ENCODE measurements at places on chromosomes 1 and 21. TPM values are rescaled to one million over a fixed set of nuclear protein-coding genes. Genes with fewer than 3 reads are reported as not detected.

CDCA8 gene
- 19.2 TPM for polyA plus RNA-seq

FLG gene
- polyA plus RNA-seq = 2.4 TPM

JAM2 gene
- polyA plus RNA-seq = 10.7 TPM

DNA sequence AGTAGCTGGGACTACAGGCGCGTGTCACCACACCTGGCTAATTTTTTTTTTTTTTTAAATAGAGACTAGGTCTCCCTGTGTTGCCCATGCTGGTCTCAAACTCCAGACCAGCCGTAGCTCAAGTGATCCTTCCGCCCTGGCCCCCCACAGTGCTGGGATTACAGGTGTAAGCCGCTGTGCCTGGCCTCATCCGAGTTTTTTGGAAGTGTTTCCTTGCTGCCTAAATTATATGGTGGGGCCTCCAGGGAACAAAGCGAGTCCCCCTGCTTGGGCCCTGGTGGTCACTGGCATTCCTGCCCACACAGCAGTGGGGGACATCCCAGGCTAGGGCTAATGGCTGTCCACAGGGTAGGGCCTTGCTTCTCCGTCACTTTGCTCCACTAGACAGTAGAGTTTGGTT is 143.8 kb downstream of the PCBP3 start:
- no peak for DNase-seq

DNA sequence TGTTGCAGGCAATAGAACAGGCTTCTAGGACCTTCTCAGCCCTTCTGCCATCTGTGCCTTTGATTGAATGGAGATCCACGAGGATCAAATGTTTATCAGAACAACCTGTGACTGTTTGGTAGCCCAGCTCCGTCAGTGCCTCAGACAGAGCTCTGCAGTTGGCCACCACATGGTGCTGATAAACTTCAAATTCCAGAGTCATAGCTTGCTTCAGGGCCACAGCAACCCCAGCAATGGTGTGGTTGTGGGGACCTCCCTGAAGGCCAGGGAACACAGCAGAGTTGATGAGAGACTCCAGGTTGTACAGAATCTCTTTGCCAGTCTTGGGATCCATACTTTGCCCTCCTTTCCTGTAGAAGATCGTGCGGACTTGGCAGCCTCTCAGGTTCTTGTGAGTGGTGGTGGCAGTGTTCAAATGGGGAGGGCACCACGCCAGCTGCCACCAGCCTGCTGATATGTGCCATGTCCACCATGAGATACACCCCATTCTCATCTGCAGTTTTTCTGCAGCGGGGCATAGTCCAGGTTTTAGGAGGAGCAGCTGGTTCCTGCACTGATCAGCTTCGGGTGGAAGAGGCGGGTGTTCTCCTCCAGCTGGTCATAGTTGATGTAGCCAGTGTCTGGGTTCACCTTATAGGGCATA is 82.9 kb upstream of the ARTN start:
- DNase-seq = no peak

GRCh38 chr1:212944229-212944901 is 6.0 kb upstream of the VASH2 start:
- no peak for DNase-seq

DNA sequence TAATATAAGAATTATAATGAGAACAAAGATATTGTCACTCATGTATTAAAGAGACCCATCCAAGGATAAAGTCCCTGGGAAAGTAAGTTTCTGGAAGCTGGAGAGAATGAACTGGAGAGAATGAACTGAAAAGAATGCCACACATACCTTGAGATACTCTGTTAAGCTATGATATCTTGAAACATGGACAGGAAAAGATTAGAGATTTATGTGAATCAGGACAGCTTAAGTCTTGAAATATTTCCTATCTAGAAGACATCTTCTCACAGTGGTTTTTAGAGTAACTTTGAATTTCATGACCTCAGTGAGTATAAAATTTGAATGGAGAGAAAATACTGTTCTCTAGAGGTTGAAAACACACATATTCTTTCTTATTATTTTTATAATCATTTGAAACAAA is 201.3 kb upstream of the HMCN1 start:
- no peak for DNase-seq

- DNase-seq = no peak
Measured at GRCh38 chr1:56922070-56922469, 43.7 kb downstream of the C8B start.

GRCh38 chr1:114341856-114342255 is 169.1 kb downstream of the TRIM33 start:
- DNase-seq = peak; percentile 53

DNA sequence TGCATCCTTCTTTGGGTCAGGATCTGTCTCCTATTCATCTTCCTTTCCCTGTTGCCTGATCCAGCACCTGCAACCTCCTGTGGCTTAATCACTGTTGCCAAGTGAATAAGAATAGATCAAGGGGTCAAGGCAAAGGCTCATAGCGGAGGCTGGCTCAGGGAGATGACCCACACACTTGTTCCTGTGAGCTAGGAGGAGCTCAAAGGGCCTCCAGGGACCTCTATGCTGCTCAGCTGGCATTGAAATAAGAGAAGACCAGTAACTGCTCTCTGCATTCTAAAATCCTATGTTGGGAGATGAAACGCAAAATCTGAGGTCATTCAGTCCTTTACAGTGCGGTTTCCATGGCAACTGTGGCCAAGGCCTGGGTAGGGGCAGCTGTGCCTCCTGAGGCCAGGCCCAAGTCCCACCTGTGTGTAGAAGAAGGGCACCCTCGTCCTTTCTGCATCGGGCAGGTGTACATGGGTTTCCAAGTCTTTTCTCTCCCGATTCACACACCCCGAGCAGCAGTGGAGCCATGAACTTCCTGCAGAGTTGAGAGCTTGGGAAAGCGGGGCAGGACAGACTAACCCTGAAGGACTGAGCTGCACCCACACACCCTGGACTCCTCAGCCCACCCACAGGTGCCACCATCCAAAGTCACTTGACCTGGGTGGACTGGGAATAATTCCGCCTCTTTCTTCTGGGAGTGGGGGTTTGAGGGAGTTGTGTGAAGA is 27.8 kb upstream of the STUM start:
- DNase-seq = no peak

GRCh38 chr1:232101231-232101630 is 474.6 kb downstream of the DISC1 start:
- no peak for DNase-seq

DNA sequence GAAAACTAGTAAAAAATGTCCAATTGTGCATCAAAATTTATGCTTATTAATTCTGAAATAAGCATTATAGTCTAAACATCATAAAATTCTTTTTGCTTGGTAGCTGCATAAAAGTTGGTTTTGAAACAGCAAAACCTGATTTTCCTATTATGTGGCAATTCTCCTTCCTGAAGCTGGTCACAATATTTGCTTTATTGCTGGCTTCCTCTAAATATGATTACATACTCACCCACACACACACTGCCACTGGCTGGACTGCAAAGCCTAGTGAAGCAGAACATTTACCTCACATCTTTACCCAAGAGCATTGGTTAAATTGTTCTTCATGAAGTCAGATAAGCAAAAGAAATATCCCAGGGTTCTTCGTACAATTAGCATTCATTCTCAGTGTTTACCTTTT is 103.0 kb downstream of the NR5A2 start:
- no peak for DNase-seq

DNA sequence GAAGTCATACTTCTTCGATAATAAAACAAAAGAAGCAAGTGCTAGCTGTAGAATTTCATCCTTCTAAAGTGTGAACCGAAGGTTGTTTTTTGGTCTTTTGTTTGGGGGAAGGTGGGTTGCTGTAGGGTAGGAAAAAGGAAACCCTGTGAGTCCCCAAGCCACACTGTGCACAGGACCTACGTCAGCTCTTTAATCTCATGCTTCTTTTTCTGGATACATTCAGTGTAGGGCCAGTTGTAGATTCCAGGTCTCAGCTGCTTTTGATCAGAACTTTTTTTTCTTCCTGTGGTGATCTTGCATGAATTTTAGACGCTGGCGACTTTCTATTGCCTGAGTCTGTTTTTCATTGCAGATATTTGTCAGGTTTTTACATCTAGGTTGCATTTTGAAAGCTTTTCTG is 40.2 kb downstream of the BCL9 start:
- DNase-seq = no peak

DNA sequence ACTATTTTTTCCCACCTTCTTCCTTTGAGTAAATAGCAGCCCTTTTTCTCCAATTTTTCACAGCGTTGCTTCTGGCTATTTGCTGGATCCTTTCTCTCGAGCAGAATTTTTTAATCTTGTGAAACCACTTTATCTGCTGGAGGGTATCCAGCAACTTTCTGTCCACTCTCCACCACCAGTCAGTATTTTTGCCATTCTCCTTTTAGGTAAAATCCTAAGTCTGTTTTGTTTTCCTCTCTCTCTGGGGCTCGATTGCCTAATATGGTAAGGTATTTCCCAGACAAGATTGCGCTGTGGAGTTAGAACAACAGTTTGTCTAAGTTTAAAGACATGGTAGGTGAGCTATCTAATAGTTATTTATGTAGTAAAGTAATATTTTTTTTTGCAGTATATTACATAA is 156.9 kb downstream of the PPP1R12B start:
- no peak for DNase-seq

GRCh38 chr1:85153149-85153891 is 47.5 kb downstream of the SYDE2 start:
- no peak for DNase-seq

DNA sequence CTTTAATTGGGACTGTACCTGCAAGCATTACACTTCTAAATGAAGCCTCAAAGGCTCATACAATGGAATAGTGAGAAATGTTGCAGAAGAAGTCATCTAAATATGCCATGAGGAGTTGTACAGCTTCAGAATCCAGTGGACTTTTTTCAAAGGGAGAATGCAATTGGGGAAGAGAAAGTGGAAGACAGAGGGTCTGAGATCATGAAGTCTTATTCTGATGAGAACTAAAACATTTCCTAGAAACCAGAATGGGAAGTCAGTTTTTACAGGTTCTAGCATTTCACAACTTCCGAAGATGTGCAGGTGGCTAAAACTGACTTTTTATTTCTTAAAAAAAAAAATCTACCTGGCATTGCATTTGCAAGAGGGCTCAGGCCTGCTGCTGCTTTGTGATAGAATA is 424.4 kb upstream of the RUNX1 start:
- no peak for DNase-seq
